ENCODE measurements at places on chromosomes 7 and 10.

- DNase-seq = no peak
These were observed 18.2 kb downstream of the TAS2R41 start for GRCh38 chr7:143495851-143496250.

- no peak for DNase-seq
These were observed 36.0 kb upstream of the GLI3 start for GRCh38 chr7:42272793-42273665.

DNA sequence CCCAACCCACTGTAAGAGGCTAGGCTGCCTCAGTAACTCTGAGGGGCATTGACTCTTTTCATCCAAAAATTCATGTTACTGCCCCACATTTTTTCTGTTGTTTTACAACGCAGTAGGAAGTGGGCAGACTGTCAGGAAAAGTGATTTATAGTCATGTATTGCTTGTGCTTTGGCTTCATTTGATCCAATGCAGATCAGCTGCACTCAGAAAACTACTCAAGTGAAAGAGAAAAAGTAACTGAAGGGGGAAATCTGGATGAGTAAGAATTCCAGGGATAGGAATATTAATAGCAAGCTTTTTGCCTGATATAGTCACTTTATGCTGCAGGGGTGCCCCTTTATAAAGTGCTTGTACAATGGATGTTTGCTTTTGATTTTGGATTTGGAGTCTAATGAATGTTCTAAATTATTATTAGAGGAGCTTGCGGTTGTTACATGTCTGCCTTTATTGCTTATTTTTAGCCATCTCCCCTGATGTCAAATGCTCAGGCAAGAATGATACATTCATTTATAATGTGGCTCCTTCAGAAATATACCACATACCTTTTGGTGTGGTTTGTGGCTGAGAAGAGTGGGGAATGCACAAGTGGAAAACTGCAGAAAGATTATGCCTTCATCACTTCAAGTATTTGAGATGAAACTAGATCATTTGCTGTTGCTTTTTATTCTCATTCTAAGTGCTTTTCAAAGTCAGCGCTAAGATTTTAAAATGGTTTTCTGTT is 86.1 kb downstream of the EGFR start:
- no peak for DNase-seq

DNA sequence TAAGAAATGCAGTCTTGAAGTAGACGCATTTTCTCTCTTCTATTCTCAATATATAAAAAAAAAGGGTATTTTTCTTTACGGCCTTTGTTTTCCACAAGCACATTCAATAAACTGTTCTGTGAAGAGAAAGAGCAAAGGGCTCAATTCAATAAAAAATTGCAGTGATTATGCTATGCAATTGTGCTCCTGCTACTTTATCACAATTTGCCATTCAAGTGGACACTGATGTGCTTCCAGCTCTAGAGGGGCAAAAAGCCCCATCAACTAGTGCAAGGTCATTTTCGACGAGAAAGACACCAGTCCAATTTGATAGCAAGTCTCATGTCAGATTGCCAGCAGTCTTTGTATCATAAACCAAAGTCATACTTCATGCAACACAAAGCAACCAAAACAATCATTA is 82.6 kb upstream of the THSD7A start:
- no peak for DNase-seq

- DNase-seq = no peak
These were observed 2.9 kb upstream of the CDK14 start for GRCh38 chr7:90593205-90593604.

DNA sequence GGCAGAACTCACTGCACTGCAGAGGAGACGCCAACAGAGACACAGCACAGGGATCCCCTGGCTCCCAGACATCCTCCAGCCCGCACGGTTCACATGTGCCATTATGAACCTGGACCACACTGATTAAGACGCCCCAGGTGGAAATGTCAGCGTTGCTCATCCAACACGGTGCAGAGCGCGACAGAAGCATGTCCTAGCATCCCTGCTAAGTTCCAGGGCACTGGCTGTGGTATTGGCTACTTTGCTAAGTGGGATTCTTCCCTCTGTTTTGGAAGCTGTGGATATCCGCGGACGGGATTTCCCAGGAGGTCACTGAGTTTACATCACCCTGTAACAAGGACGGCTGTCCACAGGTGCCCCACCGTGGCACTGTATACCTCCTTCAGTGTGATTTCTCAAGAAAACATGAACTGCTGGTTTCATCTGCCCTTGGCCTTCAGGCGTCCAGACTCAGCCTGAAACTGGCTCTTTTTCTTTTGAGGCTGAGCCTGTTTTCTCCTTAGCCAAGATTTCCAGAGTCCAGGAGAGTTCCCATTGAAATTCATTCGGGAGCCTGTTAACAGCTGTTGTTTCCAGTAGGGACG is 324.0 kb downstream of the WDR37 start:
- DNase-seq = no peak

- DNase-seq = no peak
These were observed 62.3 kb downstream of the OSBPL3 start for GRCh38 chr7:24917510-24918239.

GRCh38 chr7:75892634-75893272 is 13.9 kb downstream of the RHBDD2 start:
- no peak for DNase-seq

DNA sequence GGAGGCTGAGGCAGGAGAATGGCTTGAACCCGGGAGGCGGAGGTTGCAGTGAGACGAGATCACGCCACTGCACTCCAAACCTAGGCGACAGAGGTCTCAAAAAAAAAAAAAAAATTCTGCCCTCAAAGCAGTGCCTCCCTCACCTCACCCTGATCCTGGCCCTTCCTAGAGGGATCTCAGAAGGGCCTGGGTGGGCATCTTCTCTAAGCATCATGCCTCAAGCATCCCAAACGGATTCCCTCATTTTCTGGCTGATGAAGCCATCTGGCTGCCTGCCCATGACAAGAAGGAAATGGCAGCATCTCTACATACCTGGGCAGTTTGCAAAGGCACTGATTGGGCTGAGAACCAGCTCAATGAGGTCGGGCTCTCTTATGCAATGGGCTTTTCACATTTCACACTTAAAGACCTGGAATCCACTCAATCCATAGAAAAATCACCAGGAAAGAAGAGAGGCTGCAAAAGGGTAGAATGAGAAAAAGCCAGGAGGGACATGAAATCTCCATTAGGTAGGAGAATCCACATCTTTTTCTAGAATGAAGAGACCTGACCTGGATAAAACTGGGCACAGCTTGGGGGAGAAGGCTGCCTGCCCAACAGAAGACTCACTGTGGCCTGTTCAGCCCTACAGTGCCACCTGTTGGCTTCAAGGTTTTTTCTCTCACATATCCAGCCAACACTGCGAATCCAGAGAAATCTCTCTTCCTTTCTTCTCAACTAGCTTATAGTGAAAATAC is 48.1 kb downstream of the PDLIM1 start:
- DNase-seq = peak; percentile 49

- no peak for DNase-seq
These were observed 19.4 kb downstream of the ACSL5 start for GRCh38 chr10:112393341-112393740.

DNA sequence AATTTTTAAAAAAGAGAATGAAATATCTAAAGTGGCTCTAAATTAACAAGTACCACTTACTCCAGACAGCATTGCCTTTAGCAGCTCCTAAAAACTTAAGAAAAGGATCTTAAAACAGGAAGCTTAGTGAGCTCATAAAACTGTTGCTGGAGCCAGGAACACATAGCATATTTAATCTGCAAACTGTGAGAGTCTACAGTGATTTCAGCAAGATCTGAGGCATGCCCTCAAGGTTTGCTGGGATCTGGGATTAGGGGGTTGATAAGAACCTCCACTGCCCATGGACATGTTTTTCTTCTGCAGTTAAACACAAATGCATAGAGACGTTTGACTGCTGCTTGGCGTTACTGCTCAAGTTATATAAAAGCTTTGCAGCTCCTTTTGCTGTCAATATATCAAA is 3.8 kb downstream of the GLI3 start:
- no peak for DNase-seq

DNA sequence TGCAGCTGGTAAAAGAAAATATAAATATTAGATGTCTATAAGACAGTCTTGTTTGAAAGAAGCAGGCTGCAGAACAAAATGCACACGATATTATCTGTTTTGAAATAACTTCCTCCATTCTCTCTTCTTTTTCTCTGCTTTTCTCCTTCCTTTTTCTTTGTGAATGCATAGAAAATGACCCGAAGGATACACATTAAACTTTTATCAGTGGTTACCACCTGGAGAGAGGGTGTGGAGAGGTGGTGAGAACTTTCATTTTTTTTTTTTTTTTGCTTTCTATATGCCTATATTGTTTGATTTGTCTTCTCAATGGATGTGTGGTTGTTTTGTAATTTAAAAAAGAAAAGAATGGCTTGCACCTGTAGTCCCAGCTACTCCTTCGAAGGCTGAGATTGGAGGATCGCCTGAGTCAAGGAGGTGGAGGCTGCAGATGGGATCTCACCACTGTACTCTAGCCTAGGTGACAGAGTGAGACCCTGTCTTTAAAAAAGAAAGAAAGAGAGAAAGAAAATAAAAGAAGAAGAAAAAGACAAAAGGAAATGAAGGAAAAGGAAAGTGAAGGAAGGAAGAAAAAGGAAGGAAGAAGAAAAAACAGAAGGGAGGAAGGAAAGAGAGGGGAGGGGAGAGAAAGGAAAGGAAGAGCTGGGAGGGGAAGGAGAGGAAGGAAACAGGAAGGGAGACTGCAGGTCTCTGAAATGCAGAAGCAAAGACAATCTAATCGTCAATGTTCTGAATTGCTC is 64.4 kb downstream of the SAMD9 start:
- no peak for DNase-seq

- no peak for DNase-seq
These were observed 185.4 kb downstream of the JCAD start for GRCh38 chr10:29873941-29874484.

DNA sequence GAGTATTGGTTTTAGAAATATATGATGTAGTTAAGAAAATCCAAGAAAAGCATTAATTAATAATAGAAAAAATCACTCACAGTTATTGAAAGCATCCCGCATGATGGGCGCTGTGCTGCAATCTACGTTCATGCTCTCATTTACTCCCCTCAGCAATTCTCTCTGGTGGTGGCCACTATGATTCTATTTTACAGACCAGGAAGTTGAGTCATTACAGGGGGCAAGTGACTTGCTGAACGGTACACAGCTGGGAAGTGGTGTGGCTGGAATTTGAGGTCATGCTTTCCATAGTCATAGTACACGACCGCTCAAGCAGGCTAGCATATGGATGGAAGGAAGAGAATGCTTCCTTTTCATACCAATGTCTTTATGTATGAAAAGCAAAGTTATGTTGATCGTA is 117.4 kb downstream of the TES start:
- no peak for DNase-seq

DNA sequence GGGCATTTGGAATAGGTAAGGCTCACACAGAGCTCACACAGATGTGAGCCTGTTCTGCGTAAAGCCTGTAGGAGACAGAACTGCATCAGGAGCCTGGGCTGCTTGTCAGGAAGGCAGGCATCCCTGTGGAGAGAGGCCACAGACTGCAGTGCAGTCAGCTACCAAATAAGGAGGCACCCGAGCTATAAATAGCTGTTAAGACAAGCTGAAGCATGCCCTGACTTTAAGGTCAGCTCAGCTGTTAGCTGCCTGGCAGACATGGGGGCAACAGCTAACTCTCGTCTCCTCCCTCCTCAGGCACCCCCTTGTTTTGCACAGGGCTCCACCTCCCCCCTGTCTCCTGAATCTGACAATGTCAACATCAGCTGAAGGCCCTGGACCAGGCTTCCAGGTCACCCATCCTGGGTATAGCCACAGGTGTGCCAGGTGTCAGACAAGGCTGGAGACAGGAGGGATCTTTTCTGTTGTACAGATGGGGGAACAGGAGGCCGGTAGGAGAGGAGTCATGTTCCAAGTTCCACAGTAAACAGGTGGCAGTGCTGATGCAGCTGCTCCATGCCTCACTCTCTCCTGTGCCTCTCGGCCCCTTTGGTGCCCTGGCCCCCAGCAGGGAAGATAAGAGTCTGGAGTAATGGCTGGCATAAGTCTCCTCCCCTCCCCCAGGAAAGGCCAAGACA is 27.6 kb upstream of the MKRN1 start:
- DNase-seq = no peak

DNA sequence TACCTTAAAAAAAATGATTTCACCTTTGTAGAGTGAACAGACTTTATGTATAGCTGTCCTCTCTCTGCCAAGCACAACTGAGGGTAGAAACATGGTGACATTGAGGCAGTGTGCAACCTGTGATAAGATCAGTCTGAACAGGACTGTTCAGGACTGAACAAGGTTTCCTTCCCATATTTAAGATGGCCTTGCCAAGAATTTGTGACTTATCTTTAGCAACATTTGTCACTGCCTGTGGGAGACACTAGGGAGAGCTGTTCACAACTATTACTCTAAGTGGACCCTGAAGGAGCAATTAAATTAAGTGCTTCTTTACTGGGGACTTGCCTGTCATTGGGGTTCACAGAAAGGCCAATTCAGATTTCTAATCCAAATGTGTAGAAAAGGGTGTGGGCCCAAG is 6.7 kb downstream of the OR13A1 start:
- DNase-seq = no peak

- DNase-seq = no peak
These were observed 66.4 kb upstream of the ATRNL1 start for GRCh38 chr10:115026746-115027140.

DNA sequence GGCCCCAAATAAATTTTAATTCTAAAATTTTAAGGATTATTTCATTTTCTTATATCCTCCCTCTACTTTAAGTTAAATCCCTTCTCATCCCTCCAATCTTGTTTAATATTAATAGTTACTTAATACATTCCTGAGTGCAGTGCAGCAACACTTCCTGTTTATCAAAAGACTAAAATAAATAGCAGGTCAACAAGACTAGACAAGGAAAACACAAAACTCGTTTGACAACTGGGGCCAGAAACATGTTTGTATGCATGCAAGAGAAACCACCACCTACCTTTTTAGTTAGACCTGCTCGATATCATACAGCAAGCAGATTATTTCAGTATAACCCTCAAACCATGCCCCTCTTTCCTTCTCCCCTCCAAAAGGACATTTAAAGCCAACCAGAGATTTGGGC is 95.8 kb downstream of the PARD3 start:
- DNase-seq = no peak

DNA sequence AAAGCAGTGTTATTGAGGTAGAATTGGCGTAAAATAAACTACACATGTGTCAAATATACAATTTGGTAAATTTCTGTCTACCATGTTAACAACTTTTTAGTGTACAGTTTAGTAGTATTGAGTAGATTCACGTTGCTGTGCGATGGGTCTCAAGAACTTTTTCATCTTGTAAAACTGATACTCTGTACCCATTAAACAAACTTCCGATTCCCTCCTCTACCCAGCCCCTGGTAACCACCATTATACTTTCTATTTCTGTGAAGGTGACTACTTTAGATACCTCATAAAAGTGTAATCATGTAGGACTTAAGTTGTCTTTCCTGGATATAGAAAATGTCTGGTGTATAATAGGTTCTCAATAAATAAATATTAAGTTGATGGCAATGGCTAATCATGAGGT is 408.5 kb upstream of the POT1 start:
- DNase-seq = no peak
